ENCODE measurements at places on chromosomes 12 and 14. TPM values are rescaled to one million over a fixed set of nuclear protein-coding genes. Genes with fewer than 3 reads are reported as not detected.
A peak's percentile ranks its signal among the peaks of the same experiment; 100 is the strongest.

DNA sequence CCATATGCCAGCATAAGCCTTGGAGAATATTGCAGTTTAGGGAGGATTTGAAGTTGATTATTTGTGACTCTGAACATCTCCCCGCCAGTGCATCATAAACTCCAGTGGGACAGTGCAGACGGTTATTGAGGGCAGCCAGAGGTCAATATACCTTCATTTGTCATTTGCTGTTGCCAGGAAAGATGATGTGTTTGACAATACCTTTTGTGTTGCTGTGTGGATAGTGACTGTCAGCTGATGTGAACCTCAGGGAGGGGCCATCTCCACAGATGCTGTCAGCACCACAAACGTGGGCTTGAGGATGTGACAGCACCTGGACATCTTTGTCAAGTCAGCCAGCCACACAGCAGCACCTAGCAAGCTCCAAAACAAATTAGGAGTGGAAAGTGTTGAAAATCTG lies 11.5 kb downstream of the CCDC198 start:
- H3K27me3 ChIP-seq, result peaks cover 11% of the 10 kb centered on the region
- DNase-seq, result no peak
- H3K27ac ChIP-seq, result no peak overlapping the region
- no peak overlapping the region for H3K4me3 ChIP-seq
- no peaks in the 10 kb centered on the region for H3K4me1 ChIP-seq

- H3K27me3 ChIP-seq, result no peaks in the 10 kb centered on the region
- DNase-seq, result no peak
- H3K27ac ChIP-seq, result no peak overlapping the region
- H3K4me1 ChIP-seq, result peaks cover 2% of the 10 kb centered on the region
These were observed 25.3 kb downstream of the RHOJ start for GRCh38 chr14:63229330-63230059.

- H3K27ac ChIP-seq, result peak overlapping the region; percentile 75
- H3K36me3 ChIP-seq, result no peaks in the 10 kb centered on the region
- no peaks in the 10 kb centered on the region for H3K27me3 ChIP-seq
These were observed 201.5 kb upstream of the CAND1 start for GRCh38 chr12:67067453-67068203.

- no peak overlapping the region for H3K4me3 ChIP-seq
- no peaks in the 10 kb centered on the region for H3K36me3 ChIP-seq
- no peak overlapping the region for H3K27ac ChIP-seq
These were observed 50.4 kb downstream of the ITPK1 start for GRCh38 chr14:93065272-93065730.

DNA sequence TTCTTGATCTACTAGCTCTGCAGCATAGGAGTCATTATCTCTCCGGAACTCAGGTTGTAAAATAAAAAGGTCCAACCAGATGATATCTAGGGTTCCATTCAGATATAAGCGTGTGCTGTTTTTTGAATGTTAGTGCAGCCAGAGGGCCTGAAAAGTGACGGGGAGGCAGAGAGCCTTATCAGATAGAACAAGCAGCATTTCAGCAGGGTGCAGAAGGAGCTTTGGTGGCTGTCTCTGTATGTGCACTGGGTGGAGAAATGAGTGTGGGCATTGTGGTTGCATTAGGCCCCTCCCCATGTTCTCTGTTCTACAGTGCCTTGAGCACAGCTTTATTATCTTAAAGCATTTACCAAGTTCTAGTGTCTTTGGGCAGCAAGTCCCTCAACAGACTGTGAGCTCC lies 275.1 kb downstream of the NRXN3 start:
- no peak overlapping the region for H3K27ac ChIP-seq
- DNase-seq, result no peak
- peaks cover 7% of the 10 kb centered on the region for H3K27me3 ChIP-seq
- H3K4me1 ChIP-seq, result no peaks in the 10 kb centered on the region
- H3K36me3 ChIP-seq, result no peaks in the 10 kb centered on the region

DNA sequence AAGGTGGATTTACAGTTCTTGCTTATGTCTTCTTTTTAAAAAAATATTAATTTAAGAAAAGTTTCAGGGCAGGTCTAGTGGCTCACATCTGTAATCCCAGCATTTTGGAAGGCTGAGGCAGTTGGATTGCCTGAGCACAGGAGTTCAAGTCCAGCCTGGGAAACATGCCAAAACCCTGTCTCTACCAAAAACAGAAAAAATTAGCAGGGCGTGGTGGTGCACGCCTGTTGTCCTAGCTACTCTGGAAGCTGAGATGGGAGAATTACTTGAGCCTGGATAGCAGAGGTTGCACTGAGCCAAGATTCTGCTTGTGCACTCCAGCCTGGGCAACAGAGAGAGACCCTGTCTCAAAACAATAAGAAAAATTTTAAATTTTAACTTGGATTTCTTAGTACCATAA lies 5.4 kb upstream of the TAS2R46 start:
- no peaks in the 10 kb centered on the region for H3K27me3 ChIP-seq
- no peak for DNase-seq
- no peak overlapping the region for H3K27ac ChIP-seq

DNA sequence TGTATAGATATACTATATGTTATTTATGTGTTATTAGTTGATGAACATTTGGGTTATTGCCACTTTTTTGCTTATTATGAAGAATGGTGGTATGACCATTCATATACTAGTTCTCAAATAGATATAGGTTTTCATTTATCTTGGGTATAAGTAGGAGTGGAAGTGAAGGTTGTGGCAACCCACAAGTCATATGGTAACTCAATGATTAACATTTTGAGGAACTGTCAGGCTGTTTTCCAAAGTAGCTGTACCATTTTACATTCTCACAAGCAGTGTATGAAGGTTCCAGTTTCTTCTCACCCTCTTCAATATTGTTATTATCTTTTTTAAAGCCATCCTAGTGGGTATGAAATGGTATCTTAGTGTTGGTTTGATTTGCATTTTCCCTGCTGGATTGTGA lies 19.0 kb upstream of the MSRB3 start:
- H3K4me3 ChIP-seq, result no peak overlapping the region
- no peaks in the 10 kb centered on the region for H3K36me3 ChIP-seq
- DNase-seq, result no peak
- H3K27me3 ChIP-seq, result no peaks in the 10 kb centered on the region
- H3K27ac ChIP-seq, result no peak overlapping the region

- H3K27me3 ChIP-seq, result peaks cover 95% of the 10 kb centered on the region
- H3K27ac ChIP-seq, result no peak overlapping the region
- no peaks in the 10 kb centered on the region for H3K36me3 ChIP-seq
- no peak for DNase-seq
These were observed 65.9 kb upstream of the FBRSL1 start for GRCh38 chr12:132423820-132424645.

GRCh38 chr12:16880864-16881285 lies 274.9 kb upstream of the LMO3 start:
- H3K27ac ChIP-seq, result no peak overlapping the region
- H3K4me3 ChIP-seq, result no peak overlapping the region
- H3K36me3 ChIP-seq, result no peaks in the 10 kb centered on the region
- no peaks in the 10 kb centered on the region for H3K27me3 ChIP-seq
- no peak for DNase-seq
- H3K4me1 ChIP-seq, result peaks cover 9% of the 10 kb centered on the region

- DNase-seq, result no peak
- H3K27ac ChIP-seq, result no peak overlapping the region
- no peak overlapping the region for H3K4me3 ChIP-seq
- no peaks in the 10 kb centered on the region for H3K27me3 ChIP-seq
- peaks cover 3% of the 10 kb centered on the region for H3K36me3 ChIP-seq
These were observed 55.4 kb downstream of the CPM start for GRCh38 chr12:68877583-68877982.

DNA sequence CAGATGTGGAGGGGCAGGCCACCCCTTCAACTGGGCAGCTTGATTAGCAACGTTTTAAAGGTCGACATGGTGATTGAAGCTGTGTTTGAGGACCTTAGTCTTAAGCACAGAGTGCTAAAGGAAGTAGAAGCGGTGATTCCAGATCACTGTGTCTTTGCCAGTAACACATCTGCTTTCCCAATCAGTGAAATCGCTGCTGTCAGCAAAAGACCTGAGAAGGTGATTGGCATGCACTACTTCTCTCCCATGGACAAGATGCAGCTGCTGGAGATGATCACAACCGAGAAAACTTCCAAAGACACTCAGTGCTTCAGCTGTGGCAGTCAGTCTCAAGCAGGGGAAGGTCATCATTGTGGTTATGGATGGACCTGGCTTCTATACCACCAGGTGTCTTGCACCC lies 23.9 kb upstream of the AICDA start:
- no peaks in the 10 kb centered on the region for H3K27me3 ChIP-seq
- no peak overlapping the region for H3K27ac ChIP-seq
- DNase-seq, result no peak

DNA sequence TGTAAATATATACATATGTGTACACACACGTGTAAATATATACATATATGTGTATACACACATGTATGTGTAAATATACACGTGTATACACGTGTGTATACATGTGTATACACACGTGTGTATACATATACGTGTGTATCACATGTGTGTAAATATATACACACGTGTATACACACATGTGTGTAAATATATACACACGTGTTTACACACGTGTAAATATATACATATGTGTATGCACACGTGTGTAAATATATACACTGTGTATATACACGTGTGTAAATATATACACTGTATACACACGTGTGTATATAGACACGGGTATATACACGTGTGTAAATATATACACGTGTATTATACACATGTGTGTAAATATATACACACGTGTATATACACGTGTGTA lies 71.7 kb downstream of the RPAP3 start:
- H3K4me3 ChIP-seq, result no peak overlapping the region
- no peak overlapping the region for H3K27ac ChIP-seq
- H3K36me3 ChIP-seq, result peaks cover 69% of the 10 kb centered on the region

- H3K27me3 ChIP-seq, result peaks cover 5% of the 10 kb centered on the region
- H3K4me3 ChIP-seq, result no peak overlapping the region
- no peak overlapping the region for H3K27ac ChIP-seq
- peaks cover 22% of the 10 kb centered on the region for H3K4me1 ChIP-seq
- no peaks in the 10 kb centered on the region for H3K36me3 ChIP-seq
These were observed 9.1 kb downstream of the MYRFL start for GRCh38 chr12:69834147-69834546.

GRCh38 chr12:132327336-132328171 lies 1.8 kb downstream of the GALNT9 start:
- H3K27me3 ChIP-seq, result peaks cover 85% of the 10 kb centered on the region
- no peaks in the 10 kb centered on the region for H3K36me3 ChIP-seq
- H3K4me3 ChIP-seq, result no peak overlapping the region
- DNase-seq, result no peak
- H3K27ac ChIP-seq, result no peak overlapping the region

DNA sequence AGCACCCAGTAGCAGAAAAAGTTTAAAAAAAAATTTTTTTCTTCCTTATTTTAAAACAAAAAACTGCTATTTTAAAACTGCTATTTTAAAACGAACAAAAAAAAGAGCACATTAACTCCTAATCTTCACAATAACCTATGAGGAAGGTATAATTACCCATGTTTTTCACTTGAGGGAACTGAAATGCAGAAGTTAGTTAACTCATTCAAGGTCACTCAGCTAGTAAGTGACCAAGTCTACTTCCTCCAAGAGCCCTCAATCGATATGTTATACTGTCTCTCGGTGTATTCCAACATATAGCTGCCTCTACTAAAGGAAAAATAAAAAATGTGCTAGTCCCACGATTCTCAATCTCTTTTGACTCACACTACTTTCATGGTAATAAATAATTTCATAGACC lies 7.8 kb downstream of the RPAP3 start:
- DNase-seq, result no peak
- no peaks in the 10 kb centered on the region for H3K27me3 ChIP-seq
- no peak overlapping the region for H3K4me3 ChIP-seq
- no peak overlapping the region for H3K27ac ChIP-seq

DNA sequence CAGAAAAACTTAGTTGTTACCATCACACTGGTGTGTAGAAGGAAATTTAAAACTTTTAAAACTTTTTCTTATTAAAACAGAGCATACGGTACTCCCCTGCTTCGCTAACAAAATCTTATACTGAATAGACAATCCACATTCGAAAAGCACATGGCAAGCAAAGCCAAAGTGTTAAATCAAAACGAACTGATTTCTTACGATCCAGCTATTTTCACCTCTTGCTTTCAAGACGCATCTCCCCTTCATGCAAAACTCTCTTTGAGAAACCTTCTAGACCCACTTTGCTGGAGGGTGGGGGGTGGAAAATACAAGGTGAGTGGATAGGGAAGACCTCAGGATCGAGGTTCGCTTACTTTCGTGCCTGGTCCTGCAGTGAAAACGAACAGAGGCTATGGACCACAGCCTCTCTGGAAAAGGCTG lies 328 bp downstream of the INTS13 start:
- no peak for DNase-seq
- peaks cover 5% of the 10 kb centered on the region for H3K36me3 ChIP-seq
- H3K27ac ChIP-seq, result peak overlapping the region; percentile 100

DNA sequence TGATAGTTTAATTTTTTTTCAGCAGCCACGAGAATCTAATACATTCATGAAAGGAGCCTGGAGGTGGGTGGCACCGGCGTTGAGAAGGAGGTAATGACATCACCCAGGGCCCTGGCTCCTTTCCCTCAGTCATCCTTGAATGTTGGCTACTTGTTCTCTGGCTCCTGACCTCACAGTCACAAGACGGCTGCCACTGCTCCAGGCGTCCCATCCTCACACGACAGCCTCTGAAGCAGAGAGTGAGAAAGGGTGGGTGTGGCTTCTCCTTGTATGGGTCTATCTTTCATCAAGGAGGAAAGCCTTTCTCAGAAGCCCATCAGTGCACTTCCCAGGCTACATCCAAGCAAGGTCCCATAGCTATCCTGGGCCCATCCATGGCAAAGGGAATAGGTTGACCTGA lies 207.6 kb upstream of the C14orf180 start:
- DNase-seq, result no peak
- no peak overlapping the region for H3K4me3 ChIP-seq
- no peaks in the 10 kb centered on the region for H3K36me3 ChIP-seq

DNA sequence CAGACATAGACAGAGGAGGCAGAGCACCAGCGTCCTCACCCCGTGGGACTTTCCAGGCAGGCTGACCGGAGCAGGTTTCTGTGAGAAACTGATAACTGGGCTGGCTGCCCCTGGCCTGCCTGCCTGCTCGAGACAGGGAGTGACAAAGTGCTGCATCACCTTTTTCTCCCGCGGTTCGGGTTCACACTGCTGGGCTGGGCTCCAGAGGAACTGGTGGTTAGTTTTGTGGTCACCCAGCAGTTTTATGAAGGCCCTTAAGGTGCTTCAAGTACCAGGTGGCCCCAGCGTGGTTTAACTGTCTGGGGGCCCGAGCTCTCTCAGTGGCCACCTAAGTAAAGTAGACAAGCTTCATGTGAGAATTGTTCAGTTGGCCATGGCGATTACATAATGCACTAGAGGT lies 1073.6 kb downstream of the BCL11B start:
- H3K27me3 ChIP-seq, result peaks cover 67% of the 10 kb centered on the region
- no peaks in the 10 kb centered on the region for H3K4me1 ChIP-seq
- no peak for DNase-seq

GRCh38 chr12:83349907-83350611 lies 663.4 kb downstream of the TMTC2 start:
- DNase-seq, result no peak
- no peak overlapping the region for H3K27ac ChIP-seq
- no peak overlapping the region for H3K4me3 ChIP-seq

KRT2 gene
- total RNA-seq, result not detected

AICDA gene
- total RNA-seq, result not detected

MRPS35 gene
- 34.7 TPM for total RNA-seq

RNASE8 gene
- not detected for total RNA-seq

GRIN2B gene
- total RNA-seq, result 0.95 TPM

SYNDIG1L gene
- total RNA-seq, result 0.58 TPM

TPPP2 gene
- total RNA-seq, result 0.47 TPM

KCNH3 gene
- 2.5 TPM for total RNA-seq

CLMN gene
- 117 TPM for total RNA-seq

PTPRO gene
- total RNA-seq, result 2.1 TPM

HCAR3 gene
- 1.1 TPM for total RNA-seq
